HuH-7 (cell line): ENCODE measurements at places on chromosomes 16 and 17.

DNA sequence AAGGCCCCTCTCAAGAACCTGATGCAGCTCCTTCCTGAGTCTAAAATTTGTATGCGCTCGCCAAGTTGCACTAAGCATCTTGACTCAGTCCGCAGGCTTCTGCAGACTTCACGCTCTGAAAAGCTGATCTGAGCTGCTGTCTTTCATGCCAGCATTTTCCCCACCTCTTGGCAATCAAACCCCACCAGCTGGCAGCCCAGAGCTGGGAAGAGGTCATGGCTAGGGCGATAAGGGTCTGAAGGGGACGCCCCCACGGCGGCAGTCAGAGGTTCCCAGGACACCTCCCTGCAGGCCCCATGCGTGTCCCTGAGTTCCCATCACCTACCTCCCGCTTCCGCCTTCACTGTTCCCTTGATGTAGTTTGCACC is 5.1 kb upstream of the UNC13D start:
- no peak for DNase-seq

- DNase-seq, result no peak
Measured at GRCh38 chr16:51538707-51539498, 387.8 kb upstream of the SALL1 start.

GRCh38 chr16:28145796-28146195 is 66.0 kb downstream of the XPO6 start:
- no peak for DNase-seq

DNA sequence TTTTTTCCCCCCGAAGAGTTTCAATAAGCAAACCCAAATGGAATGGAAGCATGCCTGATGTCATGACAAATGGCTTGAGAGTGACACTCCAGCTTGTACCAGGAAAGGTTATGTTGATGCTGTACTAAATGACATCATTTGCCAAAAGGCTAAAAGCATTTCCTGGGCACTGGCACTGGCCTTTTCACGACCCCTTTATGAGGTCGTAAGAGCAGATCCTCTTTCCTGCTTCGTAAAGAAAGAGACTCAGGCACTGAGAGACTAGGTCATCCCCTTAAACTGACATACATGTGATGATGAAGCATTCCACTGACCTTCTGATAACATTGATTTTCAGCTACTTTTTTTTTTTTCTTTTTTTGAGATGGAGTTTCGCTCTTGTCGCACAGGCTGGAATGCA is 30.5 kb downstream of the CEP295NL start:
- no peak for DNase-seq

DNA sequence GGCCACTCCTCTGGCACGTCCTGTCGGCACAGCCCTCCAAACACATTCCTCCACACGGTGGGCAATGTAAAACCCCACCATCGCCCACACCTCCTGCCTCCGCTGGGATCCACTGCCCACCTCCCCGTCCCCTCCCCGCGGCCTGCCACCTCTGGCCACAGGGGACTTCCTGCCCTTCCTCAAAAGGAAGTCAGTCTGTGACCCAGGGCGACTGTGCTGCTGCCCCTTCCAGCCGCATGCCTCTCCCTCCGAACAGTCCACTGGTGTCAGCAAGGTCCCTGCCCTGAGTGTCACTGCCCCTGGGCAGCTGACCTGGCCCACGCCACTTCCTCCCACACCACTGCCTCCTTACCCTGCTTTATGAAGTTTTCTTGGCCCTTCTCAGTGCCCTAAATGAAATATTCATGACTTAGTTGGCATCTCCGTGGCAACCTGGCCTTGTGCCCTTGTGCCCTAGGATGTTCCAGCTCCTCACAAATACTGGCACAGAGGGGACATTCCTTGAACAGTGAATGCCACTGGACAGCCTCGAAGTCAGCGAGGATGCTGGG is 2.0 kb downstream of the PLD6 start:
- DNase-seq, result no peak

DNA sequence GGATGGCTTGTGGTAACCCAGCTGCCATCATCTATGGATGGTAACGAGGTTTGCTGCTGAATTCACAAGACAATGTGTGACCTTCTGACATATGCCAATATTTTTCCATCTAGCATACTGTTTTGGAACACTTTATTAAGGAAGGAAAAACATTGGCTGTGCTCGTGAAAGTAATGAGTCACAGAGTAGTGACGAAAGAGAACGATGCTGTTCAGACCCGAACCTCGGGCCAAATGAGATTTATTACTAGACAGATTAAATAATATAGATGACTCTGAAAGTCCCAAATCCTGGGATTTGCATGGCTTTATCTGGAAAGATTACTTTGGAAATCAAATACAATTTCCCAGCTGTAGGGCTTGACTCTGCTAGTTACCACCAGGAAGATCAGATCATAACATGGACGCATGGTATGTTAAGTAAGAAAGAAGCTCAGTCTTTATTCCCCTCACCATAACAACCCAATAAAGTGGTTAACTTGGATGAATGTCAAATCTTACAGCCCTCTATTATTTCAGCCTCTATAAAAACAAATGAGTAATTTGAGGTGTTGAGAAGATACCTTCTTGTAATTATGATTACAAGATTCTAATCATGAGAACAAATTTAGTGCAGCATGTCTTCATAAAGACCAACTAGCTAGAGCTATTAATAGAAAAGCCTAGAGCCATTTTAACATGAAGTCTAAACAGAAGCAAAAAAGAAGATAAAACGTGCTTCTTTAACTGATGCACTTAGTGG is 32.6 kb downstream of the ERN1 start:
- no peak for DNase-seq

GRCh38 chr16:87016046-87017035 is 300.9 kb downstream of the C16orf95 start:
- DNase-seq, result no peak

- DNase-seq, result no peak
Measured at GRCh38 chr17:62727916-62728672, 80.0 kb downstream of the MARCHF10 start.

DNA sequence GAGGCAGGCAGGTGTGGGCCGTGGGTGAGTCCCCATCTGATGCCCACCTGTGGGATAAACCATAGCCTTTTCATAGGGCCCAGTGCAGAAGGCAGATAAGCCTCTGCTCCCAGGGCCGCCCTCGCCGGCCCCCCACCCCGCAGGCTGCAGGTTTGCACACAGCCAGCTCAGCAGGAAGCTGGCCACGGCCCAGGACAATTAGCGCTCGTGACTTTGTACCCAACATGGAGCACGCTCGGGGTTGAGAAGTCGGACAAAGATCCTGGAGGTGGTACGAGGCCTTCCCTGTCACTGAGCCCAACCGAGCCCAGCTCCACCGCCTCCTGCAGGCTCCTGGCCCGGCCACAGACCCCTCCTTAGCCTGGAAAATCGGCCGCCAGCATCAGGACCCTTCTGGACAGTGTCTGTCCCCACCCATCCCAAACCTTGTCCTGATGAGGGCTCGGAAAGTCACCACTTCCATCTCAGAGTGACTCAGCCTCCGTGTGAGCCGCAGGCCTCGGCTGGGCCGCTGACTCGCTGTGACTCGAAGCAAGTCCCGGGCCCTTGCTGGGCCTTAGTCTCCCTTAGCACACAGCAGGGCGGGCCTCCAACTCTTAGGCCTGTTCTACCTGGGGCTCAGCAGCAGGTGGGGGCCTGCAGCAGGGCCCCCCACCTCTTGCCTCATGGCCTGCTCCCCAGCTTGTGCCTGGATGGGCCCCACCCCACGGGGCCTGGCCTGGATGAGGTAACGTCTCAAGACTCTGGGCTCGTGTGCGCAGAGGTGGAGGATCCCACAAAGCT is 22.7 kb downstream of the FAM83G start:
- peak; percentile 64 for DNase-seq

- no peak for DNase-seq
Measured at GRCh38 chr16:83768986-83769385, 38.8 kb upstream of the HSBP1 start.

GRCh38 chr17:58325289-58325726 is 3.3 kb downstream of the TSPOAP1 start:
- DNase-seq, result peak; percentile 45

DNA sequence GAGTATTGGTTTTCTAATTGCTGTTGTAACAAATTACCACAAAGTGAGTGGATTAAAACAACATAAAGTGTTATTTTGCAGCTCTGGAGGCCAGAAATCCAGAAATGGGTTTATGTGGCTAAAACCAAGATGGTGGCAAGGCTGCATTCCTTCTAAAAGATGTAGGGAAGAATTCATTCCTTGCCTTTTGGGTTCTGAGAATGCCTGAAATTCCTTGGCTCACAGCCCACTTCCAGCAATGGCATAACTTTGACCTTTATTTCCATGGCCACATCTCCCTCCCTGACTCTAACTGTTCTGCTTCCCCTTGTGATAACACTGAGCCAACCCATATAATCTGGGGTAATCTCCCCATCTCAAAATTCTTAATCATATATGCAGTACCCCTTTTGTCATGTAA is 269.6 kb upstream of the RPL38 start:
- no peak for DNase-seq

DNA sequence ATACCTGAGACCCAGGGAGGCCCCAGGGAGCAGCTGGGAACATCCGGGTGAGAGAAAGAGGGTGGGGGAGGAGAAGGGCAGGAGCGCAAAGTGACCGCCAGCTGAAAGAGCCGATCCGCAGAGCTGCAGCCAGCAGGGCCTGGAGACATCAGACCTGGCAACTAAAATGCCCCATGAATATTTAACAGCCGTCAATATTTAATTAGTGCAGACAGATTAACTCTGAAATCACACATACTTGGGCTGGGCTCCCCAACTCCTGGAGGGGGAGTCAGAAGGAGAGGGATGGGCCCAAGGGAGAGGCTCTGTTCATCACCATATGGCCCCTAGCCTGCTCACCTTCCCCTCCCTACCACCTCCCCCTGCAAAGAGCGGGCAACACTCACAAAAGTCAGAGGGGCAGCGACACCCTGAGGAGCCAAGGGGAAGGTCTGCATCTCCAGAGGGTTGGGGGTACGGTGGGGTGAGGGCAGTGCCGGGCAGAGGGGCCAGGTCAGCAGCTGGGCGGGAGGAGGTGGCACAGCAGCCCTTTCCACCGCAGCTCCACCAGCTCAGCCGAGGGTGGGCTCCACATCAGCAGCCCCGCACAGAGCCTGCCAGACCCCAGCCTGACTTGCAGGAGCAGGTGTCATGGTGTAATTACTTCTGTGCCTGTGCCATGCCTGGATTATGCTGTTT is 61.9 kb upstream of the CCL1 start:
- no peak for DNase-seq

DNA sequence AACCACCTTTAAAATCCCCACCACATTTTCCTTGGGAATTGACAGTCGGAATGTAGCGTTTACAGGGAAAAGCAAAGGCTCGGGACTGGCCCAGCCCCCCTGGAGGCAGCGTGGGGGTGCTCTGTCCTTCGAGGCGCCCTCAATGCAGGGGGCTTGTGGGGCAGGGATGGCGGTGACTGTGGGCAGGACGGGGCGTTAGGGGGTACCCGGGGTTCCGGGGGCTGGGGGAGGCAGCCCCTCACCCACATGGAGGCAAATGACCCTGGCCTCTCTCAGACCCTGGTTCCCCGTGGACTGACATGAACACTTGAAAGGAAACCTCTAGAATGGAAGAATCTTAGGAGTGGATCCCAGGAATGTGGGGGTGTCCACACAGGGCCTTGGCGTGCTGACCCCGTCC is 78.4 kb upstream of the GNG13 start:
- no peak for DNase-seq

DNA sequence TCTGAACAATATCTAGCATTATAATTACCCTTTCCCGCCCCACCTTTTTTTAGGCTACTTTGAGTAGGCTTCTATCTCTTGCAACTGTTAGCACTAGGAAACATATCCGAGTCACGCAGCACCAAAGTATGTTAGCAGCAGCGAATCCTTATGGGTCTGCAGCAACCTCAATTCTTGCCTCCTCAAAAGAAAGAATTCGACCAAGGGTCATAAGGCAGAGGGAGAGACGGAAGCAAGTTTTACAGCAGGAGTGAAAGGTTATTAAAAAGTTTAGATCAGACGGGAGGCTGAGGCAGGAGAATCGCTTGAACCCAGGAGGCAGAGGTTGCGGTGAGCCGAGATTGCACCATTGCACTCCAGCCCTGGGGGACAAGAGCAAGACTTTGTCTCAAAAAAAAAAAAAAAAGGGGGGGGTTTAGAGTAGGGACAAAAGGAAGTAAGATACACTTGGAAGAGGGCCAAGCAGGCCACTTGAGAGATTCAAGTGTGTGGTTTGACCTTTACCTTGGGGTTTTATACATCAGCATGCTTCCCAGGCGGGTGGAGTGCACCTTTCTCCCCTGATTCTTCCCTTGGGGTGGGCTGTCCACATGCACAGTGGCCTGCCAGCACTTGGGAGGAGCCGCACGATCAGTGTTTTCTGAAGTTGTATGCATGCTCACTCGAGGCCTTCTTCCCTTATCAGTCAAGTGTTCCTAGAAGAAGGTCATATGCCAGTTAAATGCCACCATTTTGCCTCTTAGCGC is 67.7 kb downstream of the HLF start:
- no peak for DNase-seq

DNA sequence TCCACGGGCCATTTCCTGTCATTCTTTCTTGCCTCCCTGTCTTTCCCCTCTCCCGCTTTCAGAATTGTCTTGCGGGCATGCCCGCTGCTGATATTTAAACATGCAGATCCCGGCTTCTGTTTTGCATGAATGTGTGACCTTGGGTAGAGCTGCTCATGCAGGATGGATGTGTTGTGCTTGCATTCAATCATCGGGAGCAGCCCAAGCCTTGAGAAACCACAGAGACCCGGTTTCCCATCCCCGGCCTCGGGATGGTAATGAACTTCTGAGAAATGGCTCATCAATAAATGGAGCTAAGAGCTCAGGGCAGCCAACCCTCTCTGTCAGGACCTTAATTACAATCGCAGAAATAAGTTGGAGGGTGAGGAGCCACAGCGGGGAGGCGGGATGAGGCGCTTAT is 303.7 kb upstream of the TNRC6C start:
- no peak for DNase-seq

GRCh38 chr17:68829211-68829610 is 126.0 kb downstream of the ABCA8 start:
- DNase-seq, result no peak

- DNase-seq, result no peak
Measured at GRCh38 chr16:54987081-54987480, 56.4 kb downstream of the IRX5 start.

- no peak for DNase-seq
Measured at GRCh38 chr16:83574388-83574787, 233.4 kb upstream of the HSBP1 start.

GRCh38 chr17:27965224-27965623 is 72.1 kb upstream of the LYRM9 start:
- DNase-seq, result no peak

- no peak for DNase-seq
Measured at GRCh38 chr17:8739097-8739496, 5.5 kb downstream of the CCDC42 start.

DNA sequence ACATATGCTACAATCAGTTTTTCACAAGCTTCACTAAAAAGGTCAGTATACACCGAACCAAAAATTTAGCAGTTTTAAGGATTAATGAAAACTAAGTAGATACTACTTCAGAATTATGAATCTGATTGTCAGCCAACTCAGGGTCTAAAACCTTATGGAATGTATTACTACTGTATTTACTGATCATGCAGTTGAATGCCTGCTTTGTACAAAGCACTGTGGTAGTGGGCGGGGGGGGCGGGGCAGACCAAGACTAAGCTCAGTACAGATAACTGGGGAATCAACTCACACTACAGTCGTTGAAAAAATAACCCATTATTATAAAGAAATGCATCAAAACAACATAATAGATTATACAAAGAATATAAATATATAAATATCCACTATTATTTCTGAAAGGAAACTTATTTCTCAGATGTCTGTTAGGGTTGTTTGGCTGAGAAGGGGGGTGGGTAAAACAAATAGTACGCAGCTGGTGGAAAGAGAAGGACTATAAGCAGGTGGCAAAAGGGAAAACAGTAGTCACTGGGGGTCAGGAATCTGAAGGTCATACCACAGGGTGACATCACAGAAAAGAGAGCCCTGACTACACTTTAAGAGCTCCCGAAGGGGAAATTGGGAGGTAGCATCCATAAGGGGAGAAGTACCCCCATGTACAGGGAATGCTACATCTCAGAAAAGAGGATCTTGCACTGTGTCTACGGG is 109.4 kb upstream of the AXIN2 start:
- DNase-seq, result no peak
